ENCODE measurements at places on chromosomes 1 and 21.

- DNase-seq: no peak
Observed at GRCh38 chr1:35763201-35763600, 6.6 kb downstream of the CLSPN start.

DNA sequence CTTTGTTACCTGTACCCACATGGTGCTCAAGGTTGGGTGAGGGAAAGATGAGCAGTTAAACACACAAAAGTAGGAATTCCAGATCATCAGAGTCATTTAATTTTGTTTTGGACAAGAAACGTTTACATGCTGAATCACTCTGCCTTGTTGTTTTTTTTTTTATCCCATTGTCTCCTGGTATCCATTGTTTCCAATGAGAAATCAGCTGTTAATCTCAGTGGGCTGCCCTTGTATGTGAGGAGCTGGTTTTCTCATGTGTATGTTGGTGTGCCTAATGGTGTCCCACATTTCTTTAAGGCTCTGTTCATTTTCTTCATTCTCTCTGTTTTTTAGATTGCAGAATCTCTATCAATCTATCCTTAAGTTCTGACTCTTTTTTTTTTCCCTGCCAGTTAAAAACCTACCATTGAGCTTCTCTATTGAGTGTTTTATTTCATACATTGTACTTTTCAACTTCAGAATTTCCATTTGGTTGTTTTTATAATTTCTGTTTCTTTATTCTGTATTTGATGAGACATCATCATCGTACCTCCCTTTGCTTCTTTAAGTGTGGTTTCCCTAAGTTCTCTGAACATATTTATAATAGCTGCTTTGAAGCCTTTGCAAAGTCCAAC, 8.8 kb upstream of the OBSCN start:
- no peak for DNase-seq

DNA sequence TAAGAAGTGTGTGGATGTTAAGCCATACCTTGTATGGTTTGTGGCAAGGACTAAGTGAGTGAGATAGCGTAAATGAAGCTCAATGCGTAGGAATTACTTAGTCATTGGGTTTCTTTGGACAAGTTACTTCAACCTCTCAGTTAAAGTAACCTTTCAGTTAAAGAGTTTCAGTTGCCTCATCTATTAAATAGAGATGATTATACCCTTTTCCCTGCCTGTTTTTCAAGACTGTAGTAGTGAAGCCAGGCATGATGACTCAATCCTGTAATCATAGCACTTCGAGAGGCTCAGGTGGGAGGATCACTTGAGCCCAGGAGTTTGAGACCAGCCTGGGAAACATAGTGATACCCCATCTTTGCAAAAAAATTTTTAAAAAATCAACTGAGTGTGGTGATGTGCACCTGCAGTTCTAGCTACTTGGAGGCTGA, 6.3 kb downstream of the ZMPSTE24 start:
- DNase-seq: no peak

DNA sequence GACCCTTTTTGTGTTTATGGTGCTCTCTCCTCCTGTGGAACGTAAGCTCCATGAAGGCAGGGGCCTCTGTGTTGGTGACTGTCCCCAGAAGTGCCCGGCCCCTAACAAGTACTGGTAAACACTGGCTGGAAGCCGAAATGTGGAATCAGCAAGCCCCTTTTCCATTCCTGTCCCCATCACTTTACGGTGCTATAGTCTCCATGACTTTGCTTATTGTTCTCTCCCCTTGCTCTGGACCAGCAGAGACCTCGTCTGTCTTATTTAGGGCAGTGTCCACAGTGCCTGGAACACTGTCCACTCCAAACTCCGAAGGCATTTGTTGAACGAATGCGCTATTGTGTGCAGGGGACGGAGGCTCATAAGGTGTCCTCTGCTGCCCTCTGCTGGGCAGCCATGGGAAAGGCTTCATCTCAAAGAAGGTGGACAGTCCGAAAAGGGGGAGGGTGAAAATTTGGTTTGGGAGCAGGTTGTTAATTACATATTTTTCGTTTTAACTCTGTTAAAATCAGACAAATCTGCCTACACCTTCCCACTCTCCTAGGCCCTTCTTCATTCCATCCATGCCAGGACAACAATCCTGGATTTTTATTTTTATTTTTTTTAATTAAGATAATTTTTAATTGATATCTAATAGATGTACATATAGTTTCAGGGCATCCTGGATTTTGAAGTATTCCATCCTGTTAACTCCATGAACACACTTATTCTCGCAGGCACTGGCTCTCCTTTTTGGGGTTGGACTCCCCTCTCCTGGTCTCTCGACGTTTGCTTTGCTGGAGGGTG, 115.6 kb downstream of the PGBD5 start:
- DNase-seq: peak; percentile 61

DNA sequence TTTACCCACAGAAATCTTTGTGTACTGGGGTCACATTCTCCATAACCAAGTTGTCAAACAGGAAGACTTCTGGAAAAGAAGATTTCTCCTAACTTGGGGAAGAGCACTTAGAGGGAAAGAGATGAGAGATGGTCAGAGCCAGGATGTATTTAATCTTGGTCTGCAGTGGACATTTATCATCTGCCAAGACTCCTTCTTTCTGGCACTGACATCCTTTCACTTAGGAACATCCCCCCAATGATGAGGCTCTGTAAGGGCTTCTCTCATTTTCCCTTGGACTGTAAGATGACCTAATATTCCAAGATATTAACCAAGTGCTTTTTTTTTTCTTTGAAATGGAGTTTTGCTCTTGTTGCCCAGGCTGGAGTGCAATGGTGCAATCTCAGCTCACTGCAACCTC, 39.3 kb upstream of the IGSF3 start:
- DNase-seq: no peak

Data from fibroblast of the conjunctiva (primary cell).